ENCODE measurements at places on chromosomes 11 and 22.

DNA sequence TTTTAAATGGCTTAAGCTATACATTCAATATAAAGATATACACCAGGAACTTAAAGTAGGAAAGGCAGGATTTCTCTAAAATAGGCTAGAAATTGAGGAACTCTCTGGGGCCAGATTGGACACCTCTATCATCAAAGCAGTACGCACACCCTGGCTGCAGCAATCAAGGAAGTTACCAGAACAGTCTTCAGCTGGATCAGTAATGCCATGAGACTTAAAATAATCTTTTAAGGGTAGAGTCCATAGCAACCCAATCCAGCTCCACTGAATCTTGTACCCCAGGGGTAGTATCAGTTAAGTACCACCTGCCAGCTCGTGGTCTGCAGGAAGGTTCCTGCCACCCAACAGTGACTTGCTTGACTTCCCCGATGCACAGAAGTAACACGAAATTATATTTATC, 3.0 kb downstream of the RDX start:
- no peak for DNase-seq

DNA sequence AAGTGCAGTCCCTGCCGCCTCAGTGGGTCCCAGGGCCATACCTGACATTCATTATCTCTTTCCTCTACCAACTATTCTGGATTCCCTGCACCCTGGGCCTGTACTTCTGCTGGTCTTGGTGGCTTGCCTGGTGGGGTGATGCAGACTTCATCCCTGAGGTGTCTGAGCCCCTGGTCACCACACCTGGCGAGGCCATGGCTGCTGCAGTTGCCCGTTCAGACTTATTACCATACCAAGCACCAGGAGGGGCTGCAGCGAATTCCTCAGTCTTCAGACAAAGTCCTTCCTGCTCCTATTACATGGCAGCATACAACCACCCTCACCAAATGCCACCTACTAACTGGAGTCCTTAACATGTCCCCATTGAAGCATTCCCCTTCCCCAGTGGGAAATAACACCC, 73.0 kb upstream of the SLC22A12 start:
- no peak for DNase-seq

DNA sequence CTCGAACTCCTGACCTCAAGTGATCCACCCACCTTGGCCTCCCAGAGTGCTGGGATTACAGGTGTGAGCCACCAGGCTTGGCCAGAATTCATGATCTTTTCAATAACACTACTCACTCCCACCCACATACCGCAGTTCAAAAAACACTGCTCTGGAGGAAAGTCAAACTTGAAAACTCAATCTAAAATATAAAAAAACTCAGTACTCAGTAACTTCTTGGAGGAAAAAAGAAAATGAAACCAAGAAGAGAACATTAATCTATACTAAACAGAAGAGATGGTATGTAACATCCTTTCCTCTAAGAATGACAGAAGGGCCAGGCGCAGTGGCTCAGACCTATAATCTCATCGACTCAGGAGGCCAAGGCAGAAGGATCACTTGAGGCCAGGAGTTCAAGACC, 58.3 kb downstream of the MRTFA start:
- DNase-seq: no peak

DNA sequence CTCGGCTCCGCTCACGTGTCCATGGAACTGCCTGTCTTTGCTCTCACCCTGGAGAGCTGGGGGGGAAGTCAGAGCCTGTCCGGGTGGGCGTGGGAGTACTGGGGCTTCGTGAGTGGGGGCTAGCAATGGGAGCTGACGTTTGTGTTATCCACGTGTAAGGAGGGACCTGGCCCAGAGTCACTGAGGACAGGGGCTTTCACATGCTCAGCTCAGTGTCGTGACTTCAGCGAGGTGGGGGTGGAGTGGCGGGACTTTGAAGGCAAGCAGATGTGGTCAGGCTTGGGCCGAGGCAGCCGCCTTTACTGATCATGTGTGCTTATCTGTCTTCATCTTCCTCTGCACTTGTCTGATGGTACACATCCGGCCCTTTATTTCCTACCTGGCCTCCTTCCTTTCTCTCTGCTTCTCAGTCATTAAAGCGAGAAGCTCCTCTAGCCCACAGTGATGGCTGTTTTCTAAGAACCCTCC, 113.1 kb upstream of the NNMT start:
- DNase-seq: no peak

DNA sequence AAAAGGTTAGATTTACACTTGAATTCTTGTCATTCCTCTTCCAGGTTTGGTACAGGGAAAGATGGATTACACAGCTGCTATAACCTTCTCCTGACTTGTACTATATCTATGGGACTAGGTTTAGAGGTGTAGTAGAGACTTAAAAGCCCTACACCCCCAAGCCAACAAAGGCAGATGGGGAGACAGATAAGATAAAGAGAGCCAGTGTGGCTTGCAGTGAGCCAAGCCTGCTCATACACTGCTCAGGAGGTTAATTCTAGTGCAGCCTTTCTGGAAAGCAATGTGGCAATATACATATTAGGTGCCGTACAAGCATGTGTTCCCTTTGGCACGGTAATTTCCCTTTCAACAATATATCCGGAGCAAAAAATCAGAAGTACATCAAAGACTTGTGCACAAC, 10.8 kb downstream of the SIK3 start:
- no peak for DNase-seq

GRCh38 chr11:32068134-32068870, 22.6 kb upstream of the RCN1 start:
- no peak for DNase-seq

DNA sequence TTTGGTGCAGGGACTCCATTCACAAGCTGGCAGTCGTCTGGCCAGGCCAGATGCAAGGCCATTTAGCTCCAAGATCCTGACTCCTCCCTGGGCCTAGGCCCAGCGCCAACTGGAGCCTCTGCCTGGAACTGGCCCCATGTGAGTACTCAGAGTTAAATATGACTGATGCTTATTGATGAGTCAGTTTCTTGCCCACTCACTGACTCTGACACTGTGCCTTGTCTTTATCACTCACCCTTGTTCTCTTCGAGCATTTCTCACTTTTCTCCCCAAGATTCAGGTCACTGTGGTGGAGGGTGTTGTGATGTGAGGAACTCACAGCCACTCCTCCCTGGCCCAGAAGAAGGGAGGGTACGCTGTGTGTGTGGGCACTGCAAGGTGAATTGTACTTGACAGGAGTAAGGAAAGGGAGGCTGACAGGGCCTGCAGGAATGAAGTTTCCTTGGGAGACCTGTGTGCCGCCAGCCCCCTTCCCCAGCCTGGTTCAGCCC, 23.2 kb upstream of the ST3GAL4 start:
- no peak for DNase-seq

DNA sequence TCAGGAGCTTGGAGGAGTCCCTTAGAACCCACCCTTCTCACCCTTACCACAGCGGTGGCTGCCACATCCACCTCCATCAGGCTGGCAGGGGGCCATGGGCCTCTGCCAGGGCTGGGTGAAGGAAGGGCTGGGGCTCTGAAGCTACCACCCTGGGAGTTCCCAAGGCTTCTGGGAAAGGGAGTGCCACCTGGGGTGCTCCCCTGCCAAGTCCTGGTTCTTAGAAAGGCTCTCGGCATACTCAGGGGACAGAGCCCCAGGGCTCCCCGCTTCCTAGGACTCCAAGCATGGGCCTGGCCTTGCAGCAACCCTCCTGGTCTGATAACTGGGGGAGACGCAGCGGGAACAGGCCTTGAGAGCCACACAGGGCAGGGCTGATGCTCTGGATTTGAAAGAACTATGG, 438 bp upstream of the PLA2G3 start:
- no peak for DNase-seq

DNA sequence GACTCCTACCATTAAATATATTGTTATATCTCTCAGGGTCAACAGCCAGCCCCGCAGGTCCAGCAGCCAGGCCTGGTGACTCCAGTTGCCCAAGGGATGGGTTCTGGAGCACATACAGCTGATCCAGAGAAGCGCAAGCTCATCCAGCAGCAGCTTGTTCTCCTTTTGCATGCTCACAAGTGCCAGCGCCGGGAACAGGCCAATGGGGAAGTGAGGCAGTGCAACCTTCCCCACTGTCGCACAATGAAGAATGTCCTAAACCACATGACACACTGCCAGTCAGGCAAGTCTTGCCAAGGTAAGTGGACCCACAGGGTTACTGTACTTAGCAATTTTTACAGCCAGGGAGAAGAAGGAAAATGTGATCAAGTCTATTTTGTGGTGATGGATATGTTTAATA, 35.1 kb downstream of the EP300 start:
- no peak for DNase-seq

DNA sequence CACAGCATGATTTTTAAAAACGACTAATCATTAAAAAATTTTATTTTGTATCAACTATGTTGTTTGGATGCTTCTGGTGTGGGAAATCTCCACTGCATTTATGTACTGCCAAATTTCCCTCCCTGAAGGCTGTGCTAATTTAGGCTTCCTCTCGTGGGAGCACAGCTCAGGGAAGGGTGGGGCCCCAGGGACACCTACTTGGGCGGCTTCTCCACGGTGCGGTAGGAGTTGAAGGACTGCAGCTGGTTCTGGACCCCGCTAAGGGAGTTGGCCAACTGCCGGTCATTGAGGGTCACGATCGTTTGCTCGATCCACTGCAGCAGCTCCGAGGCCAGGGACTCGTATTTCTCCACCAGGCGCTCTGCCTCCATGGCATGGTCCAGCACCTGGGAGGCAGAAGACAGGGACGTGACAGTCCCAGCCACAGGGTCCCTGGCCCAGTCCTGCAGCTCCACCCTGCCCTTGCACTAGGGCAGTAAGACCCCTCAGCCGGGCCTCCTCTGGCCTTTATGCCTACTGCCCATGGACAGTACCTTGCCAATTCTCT, 18.6 kb downstream of the SPTBN2 start:
- no peak for DNase-seq

DNA sequence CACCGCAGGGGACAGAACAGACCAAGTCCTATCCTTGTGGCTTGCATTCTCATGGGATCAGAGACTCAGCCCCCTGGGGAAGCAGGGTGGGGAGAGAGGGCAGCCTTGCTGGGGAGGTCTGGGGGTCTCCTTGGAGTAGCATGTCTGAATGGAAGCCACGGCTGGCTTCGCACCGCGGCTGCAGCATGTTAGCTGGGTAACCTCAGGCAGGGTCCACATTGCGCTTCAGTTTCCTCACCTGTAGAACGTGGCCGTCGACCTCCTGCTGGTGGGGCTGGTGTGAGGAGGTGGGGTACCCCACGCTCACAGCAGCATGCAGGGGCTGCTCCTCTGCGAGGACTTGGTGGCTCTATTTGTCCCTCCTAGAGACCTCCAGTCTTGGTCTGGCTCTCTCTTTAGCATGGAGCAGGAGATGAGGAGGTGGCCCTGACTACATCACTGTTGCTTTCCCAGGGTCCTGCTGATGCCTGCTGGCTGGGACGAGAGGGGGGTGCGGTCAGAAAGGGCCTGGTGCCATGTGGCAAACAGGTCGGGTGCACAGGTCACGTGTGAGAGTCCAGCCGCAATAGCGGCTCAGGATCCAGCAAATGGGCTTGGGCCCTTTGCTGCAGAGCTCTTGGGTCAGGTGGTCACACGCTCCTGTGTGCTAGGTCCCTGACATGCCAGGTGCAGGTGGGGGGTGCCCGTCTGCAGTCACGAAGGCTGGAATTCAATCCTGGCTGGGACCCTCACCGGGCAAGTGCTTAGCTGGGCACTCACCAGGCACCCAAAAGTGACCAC, 35.4 kb upstream of the SMIM38 start:
- DNase-seq: no peak

GRCh38 chr22:38411016-38411415, 44.0 kb downstream of the KCNJ4 start:
- no peak for DNase-seq

DNA sequence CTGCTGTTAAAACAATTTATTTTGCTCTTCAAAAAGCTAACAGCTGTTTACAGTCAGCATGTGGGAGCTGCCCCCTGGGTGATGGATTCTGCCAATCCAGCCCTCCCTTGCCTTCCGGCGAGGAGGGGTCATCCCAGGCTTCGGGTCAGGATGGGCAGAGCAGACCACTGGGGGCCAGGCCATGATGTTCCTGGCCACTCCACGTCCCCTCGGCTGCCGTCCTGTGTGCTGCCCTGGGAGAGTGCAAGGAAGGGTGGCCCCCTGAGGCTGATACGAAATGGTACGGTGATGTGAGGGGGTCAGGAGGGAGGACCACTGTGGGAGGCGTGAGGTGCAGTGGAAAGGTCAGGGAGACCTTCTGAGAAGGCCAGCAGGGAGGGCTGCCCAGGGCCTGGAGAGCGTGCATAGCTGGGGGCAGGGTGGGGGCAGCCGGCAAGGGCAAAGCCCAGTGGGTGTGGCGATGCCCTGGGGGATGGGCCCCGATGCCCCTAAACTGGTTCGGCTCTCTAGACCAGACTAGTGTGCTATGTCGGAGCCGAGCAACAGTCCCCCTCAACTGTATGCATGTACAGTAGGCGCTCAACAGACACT, 41.3 kb downstream of the RTN4R start:
- DNase-seq: no peak

DNA sequence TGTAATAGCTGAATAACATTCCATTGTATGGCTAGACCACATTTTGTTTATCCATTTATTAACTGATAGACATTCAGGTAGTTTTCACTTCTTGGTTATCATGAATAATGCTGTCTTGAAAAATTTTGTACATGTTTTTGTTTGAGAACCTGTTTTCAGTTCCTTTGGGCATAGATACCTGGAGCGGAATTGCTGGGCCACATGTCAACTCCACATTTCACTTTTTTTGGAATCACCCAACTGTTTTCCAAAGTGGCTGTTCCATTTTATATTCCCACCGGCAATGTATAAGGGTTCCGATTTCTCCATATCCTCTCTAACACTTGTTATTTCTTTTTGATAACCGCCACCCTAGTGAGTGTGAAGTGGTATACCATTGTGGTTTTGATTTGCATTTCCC, 184.3 kb downstream of the LARGE1 start:
- no peak for DNase-seq

- no peak for DNase-seq
These were observed 77.1 kb downstream of the LINC01488 start for GRCh38 chr11:69558519-69558941.

DNA sequence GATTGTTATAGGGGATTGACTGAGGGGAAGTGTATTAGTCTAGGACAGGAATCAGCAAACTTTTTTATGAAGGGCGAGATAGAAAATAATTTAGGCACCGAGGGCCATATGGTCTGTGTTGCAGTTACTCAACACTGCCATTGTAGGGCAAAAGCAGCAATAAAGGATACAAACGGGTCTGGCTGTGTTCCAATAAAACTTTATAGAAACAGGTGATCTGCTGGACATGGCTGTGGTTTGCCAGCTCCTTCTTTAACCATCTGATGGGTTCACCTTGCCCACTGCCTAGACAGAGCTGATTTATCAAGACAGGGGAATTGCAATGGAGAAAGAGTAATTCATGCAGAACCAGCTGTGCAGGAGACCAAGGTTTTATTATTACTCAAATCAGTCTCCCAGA, 20.0 kb downstream of the PRR5L start:
- DNase-seq: no peak

GRCh38 chr11:11420191-11420898, 67.3 kb upstream of the CSNK2A3 start:
- no peak for DNase-seq

All from hypothalamus (tissue), 51 donors.